ENCODE measurements at places on chromosomes 5 and 9.

DNA sequence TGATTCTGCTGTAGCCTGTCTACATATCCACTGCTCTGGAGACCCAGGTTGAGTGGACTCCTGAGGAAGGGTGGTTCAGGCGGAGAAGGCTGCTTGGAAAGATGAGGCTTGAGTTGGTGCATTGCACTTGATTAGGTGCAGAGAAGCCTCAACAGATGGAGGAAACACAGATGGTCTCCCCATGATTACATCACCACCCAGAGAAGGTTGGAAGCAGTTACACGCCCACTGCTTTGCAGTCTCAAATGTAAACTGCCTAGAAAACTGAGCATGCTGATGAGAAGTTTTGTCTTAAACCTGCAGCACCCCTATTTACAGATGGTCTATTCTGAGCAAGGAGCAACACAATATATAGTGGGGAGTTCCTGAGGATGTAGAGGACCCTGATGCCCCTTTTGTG is 266.6 kb downstream of the PIK3R1 start:
- no peak for DNase-seq

DNA sequence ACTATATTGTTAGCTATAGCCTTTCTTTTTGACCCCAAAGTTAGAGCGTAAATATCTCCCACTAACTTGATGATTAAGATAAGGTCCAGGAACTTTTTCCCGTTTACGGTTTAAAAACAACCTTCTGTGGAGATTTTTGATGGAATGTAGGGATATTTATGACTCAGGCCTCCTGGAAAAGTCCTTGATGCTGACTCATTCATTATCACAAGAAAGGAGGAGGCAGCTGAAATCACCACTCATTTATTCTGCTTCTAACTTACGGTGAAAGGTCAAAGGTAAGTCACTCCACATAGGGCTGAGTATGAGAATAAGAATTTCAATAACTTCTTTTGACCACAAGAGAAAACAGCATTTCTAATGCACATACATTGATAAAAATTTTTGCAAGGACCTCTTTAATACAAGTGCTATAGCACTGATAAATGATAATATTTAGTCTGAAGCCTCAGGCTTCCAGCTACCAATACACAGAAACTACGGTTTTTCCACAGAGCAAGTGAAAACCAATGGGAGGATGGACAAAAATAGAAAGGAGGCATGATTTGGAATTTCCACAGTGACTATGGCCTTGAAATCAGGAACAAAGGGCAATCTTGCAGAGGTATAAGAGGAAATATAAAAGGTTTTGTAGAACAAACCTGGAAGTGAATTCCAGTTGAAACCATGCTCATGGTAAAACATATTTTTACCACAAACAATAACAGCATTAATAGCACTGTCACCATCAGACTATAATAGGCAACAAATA is 146.5 kb downstream of the PPP2R2B start:
- DNase-seq: no peak

- peak; percentile 65 for DNase-seq
These were observed 46.4 kb upstream of the STK32A start for GRCh38 chr5:147188200-147189108.

GRCh38 chr5:163571744-163572143 is 66.3 kb downstream of the MAT2B start:
- no peak for DNase-seq

DNA sequence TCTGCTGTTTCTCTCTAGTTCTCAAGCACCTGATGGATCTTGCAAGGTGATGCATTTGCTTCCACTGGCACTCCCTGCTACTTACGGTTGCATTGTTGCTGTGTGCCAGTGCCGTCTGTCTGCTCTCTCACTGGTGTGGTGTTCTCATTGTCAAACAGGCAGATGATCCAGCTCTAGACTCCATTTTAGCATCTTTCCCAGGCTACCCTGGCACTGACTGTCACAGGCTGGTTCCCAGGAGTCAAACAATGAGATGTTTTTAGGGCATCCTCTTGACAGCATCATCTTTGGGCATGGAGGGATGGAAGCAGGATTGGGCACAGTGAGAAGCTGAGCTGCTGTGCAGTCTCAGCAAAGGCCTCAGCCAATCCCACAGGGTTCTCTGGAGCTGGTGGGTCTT is 12.9 kb downstream of the MTRR start:
- DNase-seq: no peak

GRCh38 chr9:134226221-134226930 is 62.0 kb upstream of the RNU6ATAC start:
- no peak for DNase-seq

DNA sequence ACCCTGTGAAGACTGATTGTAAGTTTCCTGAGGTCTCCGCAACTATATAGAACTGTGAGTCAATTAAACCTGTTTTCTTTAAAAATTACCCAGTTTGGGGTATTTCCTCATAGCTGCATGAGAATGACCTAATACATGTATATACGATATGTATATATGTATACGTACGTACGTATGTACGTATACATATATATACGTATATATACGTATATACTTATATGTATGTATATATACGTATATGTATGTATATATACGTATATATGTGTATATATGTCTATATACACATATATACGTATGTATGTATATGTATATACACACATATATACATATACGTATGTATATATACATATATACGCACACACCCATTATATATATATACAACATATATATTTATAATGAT is 1153.0 kb upstream of the CDH18 start:
- DNase-seq: no peak

GRCh38 chr5:94614156-94614805 is 4.1 kb downstream of the KIAA0825 start:
- no peak for DNase-seq

- DNase-seq: no peak
These were observed 182.5 kb downstream of the EDIL3 start for GRCh38 chr5:84202136-84202535.

DNA sequence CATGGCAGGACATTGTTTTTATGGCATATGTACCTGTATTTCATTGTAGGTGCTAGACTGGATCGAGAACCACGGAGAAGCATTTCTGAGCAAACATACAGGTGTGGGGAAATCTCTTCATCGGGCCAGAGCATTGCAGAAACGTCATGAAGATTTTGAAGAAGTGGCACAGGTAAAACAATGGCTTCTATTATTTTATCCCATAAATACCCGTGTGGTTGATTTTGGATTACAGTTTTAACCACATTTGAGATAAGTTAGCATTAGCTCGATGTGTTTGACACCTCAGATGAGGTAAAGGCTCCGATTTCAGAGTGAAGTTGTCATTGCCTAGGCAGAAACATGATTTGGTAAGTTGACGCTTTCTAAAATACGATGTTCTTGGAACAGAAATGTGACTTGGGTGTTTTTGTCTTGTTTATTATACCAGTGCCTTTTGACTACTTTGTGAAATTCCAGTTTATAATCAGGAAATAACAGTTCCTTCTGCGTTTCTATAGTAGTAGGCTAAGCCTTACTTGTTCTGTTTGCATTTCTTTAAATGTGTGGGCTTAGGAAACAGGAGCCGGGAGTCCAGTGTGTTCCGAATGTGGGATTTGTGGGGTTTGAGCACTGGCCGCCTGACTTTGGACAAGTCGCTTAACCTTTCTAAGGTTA is 187.7 kb downstream of the TRIO start:
- DNase-seq: no peak

DNA sequence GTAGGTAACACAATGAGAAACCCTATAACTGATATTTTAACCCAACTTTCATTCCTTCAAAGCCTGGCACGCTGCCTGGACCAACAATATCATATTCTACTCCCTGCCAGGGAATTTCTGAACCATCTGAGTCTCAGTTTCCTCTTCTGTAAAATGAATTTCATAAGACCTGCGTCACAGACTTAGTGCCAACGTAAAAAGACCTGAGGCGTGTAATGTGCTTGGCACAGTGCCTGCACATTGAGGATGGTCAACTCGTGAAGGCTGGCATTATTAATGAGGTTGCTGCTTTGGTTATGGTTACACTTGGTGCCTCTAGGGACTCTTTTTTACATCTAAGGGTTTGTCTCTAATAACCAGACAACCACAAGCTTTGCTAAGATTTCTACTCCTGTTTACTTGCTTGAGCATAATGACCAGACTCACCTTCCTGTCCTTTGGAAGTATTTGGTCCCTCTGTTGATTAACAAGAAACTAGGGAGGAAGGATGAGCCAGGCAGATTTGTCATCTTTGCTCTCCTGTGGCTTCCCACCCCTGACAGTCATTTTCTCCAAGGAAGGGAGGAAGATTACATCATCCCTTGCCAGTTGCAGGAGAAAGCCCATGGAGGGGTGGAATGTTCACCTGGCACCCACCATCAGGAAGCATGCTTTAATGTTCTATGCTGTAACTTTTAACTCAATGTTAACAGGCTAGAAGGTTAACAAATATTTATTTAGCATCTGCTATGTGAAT is 79.0 kb downstream of the PAPPA start:
- no peak for DNase-seq

DNA sequence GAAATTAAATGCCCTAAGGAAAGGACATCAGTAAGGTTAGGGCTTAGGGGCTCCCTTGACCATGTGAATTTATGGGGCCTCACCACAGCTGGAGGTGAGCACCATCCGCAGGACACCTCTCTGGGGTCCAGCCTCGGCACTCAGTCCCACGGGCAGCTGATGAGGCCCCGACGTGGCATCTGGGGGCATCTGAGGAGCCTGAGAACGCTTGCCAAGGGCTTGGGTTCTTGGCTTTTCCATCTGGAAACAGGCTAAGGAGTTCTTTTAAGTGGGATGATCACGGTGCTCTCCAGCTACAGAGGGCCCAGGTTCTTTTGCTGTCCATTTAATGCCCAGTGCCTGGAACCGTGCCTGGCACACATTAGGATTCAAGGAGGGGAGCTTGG is 3.6 kb downstream of the NKX2-5 start:
- DNase-seq: no peak

DNA sequence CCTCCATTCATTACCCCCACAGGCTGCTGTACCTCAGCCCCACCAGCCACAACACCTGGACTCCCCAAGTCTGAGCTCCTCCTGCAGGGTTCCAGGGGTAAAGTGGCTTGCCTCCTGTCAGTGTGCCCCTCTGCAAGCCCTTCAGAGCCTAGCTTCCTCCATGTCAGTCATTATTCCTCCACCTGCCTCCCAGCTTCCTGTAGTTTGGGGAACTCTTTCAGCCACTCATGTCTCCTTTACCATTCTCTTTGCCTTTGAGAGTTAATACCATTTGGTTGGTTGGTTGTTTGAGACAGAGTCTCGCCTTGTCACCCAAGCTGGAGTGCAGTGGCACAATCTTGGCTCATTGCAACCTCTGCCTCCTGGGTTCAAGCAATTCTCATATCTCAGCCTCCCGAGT is 36.2 kb downstream of the IRF1 start:
- no peak for DNase-seq

DNA sequence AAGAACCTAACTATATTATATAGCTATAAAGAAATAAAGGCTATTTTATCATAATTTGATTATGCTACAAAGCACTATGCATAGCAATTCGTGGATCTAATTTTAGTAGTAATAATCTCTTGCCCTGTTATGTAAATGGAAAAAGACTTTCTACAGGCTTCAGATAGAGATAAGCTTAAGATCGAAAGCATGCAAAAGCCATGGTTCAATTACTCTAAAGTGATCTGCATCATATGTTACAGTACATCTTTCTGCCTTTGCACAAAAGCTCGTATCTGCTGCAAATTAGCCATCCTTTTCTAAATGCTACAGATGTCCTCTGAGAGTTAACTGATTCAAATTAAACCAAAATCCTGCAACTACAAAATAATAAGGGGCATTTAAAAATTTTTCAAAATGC is 234.8 kb upstream of the TMEM161B start:
- DNase-seq: no peak

DNA sequence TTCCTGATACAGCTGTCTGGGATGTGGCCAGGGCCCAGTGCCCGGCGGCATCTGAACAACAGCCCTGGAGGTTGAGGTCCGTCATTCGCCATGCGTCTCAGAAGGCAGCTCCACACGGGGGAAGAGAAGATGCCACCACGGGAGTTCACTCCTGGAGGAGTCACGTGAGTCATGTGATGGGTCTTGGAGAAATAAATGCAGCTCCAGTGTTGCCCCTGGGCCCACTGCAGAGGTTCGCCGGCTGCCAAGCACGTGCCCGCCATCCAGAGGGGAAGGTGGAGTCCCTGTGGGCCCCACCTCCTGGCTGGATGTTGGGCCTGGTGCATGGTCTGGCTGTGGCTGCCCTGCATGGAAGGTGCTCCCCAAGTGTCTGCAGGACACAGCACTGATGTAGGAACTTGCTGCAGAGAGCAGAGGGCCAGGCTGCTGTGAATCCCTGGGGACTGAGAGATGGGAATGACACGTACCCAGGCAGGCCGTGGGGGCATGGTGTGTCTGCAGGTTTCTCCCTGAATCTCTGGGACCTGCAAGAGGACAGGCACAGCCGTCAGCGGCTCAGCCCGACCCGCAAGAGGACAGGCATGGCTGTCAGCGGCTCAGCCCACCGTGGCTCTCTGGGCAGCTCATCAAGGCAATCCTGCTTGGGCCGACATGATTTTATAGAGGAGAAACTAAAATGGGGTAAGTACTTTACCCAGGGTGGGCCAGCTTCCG is 418.3 kb upstream of the IRX4 start:
- no peak for DNase-seq

DNA sequence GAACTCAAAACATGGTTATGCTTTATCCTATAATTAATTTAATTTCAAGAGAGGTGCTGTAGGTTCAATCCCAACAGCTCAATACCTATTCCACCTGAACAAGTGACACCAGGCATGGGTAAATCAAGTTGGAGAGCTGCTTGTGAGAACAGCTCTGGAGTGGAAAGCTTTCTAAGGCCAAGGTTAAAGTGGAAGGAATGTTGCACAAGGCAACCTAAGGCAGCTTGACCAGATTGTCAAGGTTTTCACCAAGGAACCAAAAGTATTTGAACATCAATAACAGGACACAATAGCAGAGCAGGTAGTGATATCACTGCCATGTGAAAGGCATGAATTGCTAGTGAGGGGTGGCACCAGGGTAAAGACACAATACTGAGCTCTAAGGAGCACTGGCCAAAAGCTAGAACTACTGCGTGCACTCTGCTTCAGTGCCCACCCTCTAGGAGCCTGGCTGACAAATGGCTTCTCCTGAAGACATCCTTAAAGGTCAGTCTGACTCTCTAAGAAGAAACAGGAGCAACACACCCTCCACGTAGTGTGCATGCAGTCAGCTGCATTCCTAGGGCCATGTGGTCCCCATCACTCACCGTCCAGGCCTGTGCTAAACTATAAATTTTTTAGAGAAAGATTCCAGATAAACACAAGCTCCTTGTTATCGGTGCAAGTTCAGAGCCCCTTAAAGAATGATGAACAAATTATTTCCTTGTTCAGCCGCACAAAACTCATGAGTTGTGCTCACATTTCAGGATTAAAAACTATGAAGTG is 677.7 kb upstream of the KLF4 start:
- DNase-seq: no peak

GRCh38 chr9:74570879-74571512 is 73.9 kb downstream of the RORB start:
- DNase-seq: no peak

- no peak for DNase-seq
These were observed 34.1 kb upstream of the SLC9A3 start for GRCh38 chr5:558326-558725.

Measured in CD4-positive, alpha-beta T cell treated with Interleukin-12 subunit alpha and Interleukin-12 subunit beta, for 1 hour (primary cell).